Stimulated activated CD8-positive, alpha-beta memory T cell treated with anti-CD3 and anti-CD28 coated beads, Interleukin-7, amount 100 ng/mL, for 1 hour (primary cell): ENCODE measurements at places on chromosomes 1 and 21.

DNA sequence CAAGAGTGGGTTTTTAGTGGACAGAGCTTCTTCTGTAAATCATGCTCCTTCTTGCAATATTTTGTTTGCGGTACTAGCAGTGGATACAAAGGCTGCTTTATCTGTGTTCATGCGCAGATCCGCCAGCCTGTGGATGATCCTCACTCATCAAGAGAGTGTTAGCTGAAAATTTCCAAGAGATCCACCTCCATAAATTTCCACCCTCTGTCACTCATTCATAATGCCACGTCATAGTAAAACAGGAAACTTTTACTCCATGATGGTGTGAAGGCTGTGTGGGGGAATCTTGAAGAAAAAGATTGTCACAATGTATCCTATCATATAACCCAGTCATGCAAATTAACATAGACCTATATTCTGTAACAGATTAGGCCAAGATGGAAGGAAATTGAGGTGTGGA lies 4.4 kb upstream of the MAPKAPK2 start:
- DNase-seq = no peak

- DNase-seq = no peak
Observed at GRCh38 chr1:112316254-112316913, 79.6 kb upstream of the CTTNBP2NL start.

DNA sequence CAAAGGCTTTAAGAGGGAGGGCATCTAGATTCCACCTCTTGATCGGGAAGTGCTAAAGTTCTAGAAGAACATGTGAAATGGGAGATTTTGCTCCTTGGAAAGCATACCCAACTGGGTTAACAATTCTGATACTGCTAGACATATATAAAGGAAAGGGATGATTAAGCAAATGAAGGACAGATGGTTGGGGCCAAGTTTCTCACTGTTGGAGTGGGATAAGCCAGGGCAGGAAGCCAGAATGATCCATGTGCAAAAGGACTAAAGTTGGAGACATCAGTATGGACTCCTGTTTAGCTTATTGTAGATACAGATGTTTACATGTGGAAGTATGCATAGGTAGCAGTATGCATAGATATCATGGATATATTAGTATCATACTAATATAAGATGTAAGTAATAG lies 16.8 kb downstream of the PLA2G5 start:
- no peak for DNase-seq

DNA sequence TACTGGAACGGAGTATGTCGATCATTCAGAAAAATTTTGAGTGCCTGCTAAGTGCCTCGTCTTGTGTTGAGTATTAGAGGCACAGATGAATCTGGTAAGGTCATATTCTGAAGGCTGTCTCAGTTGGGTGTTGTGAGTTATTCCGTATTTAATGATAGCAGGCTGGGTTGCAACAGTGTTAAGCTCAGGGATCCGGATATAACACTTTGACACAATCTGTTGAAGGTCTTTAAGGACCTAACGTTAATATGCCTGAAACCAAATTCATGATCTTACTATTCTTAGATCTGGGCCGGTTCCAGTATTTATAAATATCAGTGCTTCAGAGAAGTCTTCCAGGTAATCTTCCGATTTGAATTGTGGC lies 555 bp downstream of the PRPF38A start:
- DNase-seq = no peak

- DNase-seq = no peak
Observed at GRCh38 chr1:6007318-6008083, 15.3 kb upstream of the NPHP4 start.

- no peak for DNase-seq
Observed at GRCh38 chr21:32975811-32976431, 49.8 kb upstream of the OLIG2 start.

- no peak for DNase-seq
Observed at GRCh38 chr1:31694069-31694963, 9.5 kb downstream of the COL16A1 start.

DNA sequence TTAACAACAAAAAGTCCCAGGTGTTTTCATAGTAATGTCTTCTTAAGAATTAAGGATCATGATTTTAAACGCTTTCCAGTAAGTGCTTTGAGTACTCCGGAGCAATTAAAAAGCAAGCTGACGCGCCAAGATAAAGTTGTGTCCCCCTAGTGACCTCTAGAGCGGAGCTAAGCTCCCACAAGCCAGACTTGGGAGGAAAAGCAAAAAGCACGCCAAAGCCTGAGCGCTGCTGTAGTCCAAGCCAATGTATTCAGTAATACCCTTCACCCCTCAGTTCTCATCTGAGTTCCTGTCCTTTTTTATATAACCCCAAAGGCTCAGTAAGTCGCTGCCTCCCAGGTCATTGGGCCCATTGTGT lies 3.5 kb upstream of the SLC44A5 start:
- no peak for DNase-seq

DNA sequence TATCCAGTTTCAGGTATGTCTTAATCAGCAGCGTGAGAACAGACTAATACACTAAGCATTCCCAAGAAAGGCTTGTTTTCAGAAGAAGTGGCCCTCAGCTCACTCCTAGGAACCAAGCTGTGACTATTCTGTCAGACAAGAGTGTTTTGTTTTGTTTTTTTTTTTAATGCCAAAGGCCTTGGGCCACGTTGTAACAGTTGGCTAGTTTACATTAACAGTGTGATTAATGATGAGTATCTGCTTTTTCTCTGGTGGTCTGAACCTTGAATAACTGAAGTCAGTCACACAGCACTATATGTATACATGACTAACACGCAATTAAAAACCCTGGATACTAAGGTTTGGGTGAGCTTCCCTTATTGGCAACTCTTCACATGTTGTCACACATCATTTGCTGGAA lies 21.9 kb downstream of the DPYD start:
- no peak for DNase-seq

GRCh38 chr1:118151312-118151937 lies 33.6 kb downstream of the SPAG17 start:
- DNase-seq = no peak

- no peak for DNase-seq
Observed at GRCh38 chr1:115893545-115893944, 52.6 kb upstream of the NHLH2 start.
